Daoy (cell line): ENCODE measurements at places on chromosomes 12 and 14. TPM values are rescaled to one million over a fixed set of nuclear protein-coding genes. Genes with fewer than 3 reads are reported as not detected.

COPZ1 gene
- total RNA-seq: 116 and 151 TPM in 2 replicates

CCDC177 gene
- total RNA-seq: not detected in 2 replicates

PRH2 gene
- total RNA-seq: not detected in 2 replicates

FAIM2 gene
- 0.34 TPM in 1 of 2 replicates, not detected in the other for total RNA-seq

DNAI7 gene
- 0.11 and 0.33 TPM in 2 replicates for total RNA-seq
